ENCODE measurements at places on chromosomes 1 and 21. TPM values are rescaled to one million over a fixed set of nuclear protein-coding genes. Genes with fewer than 3 reads are reported as not detected.

GRCh38 chr1:169529068-169529642, 43.4 kb upstream of the SLC19A2 start:
- no peaks in the 10 kb centered on the region for H3K27me3 ChIP-seq
- H3K27ac ChIP-seq = no peak overlapping the region
- peaks cover 2% of the 10 kb centered on the region for H3K4me1 ChIP-seq
- no peak overlapping the region for H3K4me3 ChIP-seq
- peaks cover 87% of the 10 kb centered on the region for H3K36me3 ChIP-seq

DNA sequence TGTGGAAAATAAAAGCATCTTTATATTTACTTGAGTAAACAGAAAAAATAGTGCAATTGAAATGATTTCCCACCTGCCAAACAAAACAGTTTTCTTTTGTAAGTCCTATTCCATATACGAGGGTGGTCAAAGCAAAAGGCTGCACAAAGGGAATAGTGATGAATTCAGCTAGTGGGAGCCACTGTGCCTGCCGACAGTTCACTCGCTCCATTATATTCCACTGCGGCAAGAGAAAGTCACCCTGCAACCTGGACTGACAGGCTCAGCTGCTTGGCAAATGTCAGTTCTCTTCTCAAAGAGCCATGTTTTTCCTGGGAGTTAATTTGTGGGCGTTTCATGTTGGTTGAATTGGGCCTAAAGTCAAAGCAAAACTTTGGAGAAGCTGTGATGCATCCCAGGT, 145.4 kb downstream of the LMO4 start:
- H3K36me3 ChIP-seq = no peaks in the 10 kb centered on the region
- H3K4me1 ChIP-seq = no peaks in the 10 kb centered on the region
- DNase-seq = no peak
- no peak overlapping the region for H3K4me3 ChIP-seq
- H3K27me3 ChIP-seq = no peaks in the 10 kb centered on the region

SAMD13 gene
- 0.48 TPM for total RNA-seq

- H3K36me3 ChIP-seq = no peaks in the 10 kb centered on the region
- no peaks in the 10 kb centered on the region for H3K27me3 ChIP-seq
- no peak overlapping the region for H3K27ac ChIP-seq
- H3K4me1 ChIP-seq = no peaks in the 10 kb centered on the region
- DNase-seq = no peak
Measured at GRCh38 chr1:239676522-239677273, 290.3 kb downstream of the CHRM3 start.

LEFTY2 gene
- total RNA-seq = not detected

KCNJ10 gene
- total RNA-seq = not detected
